Activated CD4-positive, alpha-beta T cell treated with anti-CD3 and anti-CD28 coated beads for 24 hours (primary cell): ENCODE measurements at places on chromosomes 4 and X.
A peak's percentile ranks its signal among the peaks of the same experiment; 100 is the strongest.

DNA sequence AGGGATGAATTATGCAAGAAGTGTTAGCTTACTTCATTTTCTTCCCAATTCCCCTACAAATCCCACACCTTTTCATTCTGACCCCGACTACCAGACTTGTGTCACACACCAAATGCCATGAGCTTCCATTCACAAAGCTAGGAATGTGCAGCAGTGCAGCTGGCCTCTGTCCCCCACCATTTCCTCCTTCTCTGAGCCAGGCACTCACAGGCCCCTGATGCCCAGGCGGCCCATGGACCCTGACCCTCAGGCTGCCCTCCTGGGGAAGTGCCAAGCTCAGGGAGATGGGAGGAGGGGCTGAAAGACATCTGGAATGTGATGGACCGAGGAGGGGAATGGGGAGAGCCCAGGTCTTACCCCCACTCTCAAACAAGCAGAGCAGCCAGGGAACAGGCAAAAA lies 67.0 kb upstream of the BCOR start:
- DNase-seq, result no peak

DNA sequence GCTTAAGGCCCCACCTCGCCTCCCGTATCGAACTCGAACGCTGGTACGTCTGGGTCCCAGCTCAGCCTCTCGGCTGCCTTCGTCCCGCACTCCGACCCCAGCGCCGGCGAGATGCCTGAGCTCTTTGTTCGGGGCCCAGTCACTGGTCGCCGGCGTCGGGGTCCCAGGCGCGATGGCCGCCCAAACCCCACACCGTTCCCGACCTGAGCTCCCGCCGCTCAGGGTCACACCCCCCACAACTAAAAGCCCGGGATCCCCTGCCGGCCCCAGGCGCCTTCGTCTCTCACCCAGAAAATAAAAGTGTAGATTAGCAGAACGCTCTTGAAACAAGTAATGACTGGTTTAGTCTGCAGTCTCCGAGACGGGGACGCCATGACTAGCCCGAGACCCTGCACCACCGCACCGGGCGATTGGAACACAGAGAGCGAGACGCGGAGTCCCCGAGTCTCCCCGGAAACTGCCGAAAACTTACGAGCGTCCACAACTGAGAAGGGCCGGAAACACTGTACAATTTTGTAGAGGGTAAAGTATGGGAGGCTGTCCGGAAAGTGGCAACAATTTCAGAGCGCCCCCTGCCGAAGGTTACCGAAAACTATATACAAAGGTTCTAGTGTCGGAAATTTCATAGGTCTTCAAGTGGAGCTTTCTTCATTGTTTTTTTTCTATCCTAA lies at the start of gene TSPAN6:
Gene TSPAN6 (minus strand): TSS at position 486 of the 671 bp plus-strand sequence. CDS start 112 bp downstream, at position 374.
- peak; percentile 69 for DNase-seq

GRCh38 chr4:8557151-8558076 lies 22.8 kb upstream of the GPR78 start:
- DNase-seq, result no peak

DNA sequence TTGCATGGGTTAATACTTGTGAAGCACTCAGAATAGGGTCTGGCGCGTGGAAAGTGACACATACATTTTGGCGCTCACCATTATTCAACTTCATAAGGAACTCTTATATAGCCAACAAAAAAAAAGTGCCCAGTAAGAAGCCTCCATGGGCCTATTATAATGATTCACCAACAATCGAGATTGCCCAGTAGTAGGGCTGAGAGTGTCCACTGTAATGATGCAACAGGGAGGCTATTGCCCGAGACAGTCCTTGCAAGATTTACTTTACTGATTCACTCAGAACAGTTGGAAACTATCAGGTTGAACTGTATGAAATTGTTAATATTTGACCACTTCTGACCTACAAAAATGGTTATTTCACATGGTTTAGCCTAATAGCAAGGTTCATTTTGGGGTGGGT lies 86.0 kb downstream of the PJA1 start:
- no peak for DNase-seq

DNA sequence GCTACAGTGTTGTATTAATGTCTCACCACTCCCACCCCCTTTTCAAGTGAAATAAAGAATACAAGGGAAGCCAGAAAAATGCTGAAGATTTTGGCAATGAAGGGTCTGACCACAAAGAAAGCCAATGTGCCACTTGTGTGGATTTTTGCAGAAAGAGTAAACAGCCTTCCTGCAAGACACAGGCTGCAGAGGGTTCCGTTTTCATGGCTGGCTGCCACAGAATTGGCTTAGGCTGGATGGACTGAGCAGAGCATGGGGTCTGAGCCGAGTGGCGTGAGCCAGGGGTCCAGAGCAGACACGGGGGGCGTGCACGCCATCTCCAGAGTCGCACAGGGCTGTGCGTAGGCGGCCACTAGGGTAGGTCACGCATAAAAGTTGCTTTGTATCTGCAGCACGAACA lies 69.2 kb downstream of the MTNR1A start:
- no peak for DNase-seq

- DNase-seq, result no peak
These were observed 8.7 kb upstream of the SLC25A4 start for GRCh38 chr4:185134307-185134869.

- no peak for DNase-seq
These were observed 671.8 kb downstream of the GALNTL6 start for GRCh38 chr4:172485007-172485406.

DNA sequence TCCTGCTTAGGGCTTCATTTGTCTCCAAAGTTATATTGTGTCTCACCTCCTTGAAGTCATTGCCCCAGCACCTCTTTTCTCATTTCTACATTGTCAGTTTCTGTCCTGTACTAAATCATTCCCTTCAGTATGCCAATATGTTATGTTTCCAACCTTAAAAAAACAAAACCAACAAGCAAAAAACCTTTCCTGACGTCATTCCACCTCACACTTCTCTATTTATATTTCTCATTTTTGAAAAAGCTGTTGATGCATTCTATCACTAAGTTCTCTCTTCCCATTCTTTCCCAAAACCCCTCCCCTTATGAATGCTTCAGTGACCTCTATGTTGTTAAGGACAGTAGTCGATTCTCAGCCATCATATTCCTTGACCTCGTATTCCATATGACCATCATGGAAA lies 98.7 kb upstream of the ARHGAP24 start:
- DNase-seq, result no peak
